ACHN (cell line): ENCODE measurements at places on chromosomes 4 and X.

DNA sequence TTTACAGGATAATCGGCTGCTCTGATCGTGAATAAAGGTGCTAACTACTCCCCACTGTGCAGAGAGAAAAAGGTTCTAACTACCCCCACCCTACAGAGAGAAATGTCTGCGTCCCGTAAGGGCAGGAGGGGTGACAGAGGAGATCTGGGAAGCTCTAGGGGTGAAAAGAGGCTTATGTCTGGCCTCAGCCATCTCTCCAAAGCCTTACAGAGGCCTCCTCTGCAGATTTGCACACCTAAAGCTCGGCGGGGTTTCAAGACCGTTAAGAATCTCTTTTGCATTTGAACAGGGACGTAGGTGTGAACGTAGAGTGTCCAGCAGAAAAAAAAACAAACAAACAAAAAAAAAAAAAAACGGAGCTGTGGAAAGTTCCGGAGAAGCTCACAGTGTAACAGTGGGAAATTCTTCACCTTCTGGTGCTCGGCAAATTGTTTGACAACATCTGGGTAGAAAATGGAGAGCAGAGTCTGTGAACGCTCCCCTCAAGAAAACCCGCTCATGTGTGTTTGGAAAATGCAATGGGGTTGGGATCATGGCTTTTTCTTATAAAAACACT lies 161.0 kb downstream of the SHOX start:
- DNase-seq: no peak

- peak; percentile 13 for DNase-seq
Observed at GRCh38 chr4:92163348-92163747, 140.4 kb upstream of the GRID2 start.

DNA sequence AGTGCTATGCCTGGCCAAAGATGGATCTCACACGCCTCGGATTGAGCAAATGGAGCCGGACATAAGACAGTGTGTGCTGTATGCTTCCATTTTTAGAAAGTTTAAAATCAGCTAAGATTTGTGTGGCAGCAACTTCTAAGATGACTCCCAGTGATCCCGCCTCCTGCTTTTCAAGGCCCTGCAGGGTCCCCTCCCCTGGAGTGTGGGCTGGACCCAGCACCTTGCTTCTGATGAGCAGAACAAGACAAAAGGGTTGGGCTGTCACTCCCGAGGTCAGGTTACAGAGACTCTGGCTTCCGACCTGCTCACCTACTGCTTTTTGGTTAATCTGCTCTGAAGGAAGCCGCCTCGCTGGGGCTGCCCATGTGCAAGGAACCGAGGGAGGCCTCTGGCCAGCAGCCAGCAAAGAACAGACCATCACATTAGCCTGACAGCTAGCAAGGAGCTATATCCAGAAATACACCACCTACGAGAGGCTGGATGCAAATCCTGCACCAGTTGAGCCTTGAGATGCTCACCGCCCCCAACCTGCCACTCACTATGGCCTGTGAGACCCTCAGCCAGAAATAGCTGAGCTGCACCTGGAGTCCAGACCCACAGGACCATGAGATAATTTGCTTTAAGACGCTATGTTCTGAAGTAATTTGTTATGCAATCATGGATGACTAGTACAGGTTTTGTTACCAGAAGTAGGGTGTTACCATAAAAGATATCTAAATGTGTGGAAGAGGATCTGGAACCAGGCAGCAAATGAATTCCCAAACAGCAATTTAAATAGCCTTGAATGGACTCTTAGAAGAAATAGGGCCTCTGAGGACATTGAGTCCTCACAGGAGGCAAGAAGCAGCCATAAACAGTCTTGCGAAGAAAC lies 47.6 kb downstream of the CRMP1 start:
- DNase-seq: no peak

- no peak for DNase-seq
Observed at GRCh38 chr4:174192943-174193342, 90.5 kb downstream of the FBXO8 start.

DNA sequence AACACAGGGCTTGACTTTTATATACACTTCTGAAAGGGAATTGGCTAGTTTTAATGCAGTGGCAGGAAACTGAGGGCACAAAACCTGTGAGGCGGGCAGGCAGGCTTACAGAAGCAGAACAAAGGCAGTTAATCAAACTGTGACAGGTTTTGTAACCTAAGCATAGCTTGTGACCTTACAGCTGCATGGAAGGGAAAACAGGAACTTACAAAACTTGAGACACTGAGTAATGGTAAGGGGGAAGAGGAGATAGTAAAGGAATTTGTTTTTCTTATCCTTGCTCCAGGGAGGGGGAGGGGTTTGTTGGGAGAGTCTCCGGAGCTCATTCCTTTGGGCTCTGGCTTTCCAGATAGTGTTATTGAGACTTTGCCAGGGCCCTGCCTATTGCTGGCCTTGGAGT lies 55.6 kb downstream of the SLITRK4 start:
- no peak for DNase-seq

GRCh38 chrX:38768079-38768478 lies 33.2 kb upstream of the MID1IP1 start:
- peak; percentile 16 for DNase-seq

GRCh38 chr4:146407669-146408084 lies 114.1 kb downstream of the SLC10A7 start:
- DNase-seq: no peak

DNA sequence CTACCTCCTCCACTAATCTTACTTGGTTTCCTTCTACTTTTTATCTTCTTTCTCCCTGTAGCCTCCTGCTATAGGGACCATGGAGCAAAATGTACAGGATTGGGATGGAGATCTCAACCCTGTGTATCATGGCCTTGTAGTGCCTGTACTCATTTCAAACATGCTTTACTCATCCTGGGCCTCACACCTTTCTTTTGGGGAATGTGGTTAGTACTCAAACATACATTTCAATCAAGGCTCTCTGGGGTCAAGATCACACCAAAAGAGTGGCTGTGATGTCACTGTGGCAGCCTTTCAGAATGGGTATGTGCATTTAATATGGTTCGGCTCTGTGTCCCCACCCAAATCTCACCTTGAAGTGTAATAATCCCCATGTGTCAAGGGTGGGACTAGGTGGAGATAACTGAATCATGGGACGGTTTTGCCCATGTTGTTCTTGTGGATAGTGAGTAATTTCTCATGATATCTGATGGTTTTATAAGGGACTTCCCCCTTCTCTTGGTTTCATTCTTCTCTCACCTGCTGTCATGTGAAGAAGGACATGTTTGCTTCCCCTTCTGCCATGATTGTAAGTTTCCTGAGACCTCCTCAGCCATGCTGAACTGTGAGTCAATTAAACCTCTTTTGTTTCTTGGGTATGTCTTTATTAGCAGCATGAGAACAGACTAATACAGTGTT lies 205.1 kb downstream of the RASL11B start:
- no peak for DNase-seq

GRCh38 chr4:108193886-108194672 lies 25.3 kb upstream of the LEF1 start:
- DNase-seq: no peak
